Neural crest cell (in vitro differentiated cells): ENCODE measurements at places on chromosomes 2 and 18. TPM values are rescaled to one million over a fixed set of nuclear protein-coding genes. Genes with fewer than 3 reads are reported as not detected.

Gene PDE11A
- total RNA-seq, result 0.23 and 0.28 TPM in 2 replicates

DNA sequence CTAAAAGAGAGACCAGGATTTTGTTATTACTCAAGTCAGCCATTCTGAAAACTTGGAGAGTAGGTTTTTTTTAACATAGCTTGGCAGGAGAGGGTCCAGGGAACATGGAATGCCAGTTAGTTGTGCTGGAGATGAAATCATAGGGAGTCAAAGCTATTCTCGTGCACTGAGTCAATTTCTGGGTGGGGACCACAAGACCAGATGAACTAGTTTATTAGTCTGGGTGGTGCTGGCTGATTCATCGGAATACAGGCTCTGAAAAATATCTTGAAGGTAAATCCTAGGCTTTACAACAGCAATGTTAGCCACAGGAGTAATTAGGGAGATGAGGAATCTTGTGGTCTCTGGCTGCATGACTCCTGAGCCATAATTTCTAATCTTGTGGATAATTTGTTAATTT lies 921.4 kb downstream of the TRIB2 start:
- H3K27me3 ChIP-seq, result no peaks in the 10 kb centered on the region
- DNase-seq, result no peak
- no peaks in the 10 kb centered on the region for H3K4me1 ChIP-seq
- no peak overlapping the region for H3K4me3 ChIP-seq

GRCh38 chr2:236849508-236849907 lies 236.2 kb upstream of the COPS8 start:
- H3K27me3 ChIP-seq, result peaks cover 21% of the 10 kb centered on the region
- DNase-seq, result no peak

Gene TCF4
- total RNA-seq, result 82.5 and 89.9 TPM in 2 replicates
